ENCODE measurements at places on chromosomes 6 and 20. TPM values are rescaled to one million over a fixed set of nuclear protein-coding genes. Genes with fewer than 3 reads are reported as not detected.

ETV7 gene
- 0.27 TPM for total RNA-seq

HCRTR2 gene
- total RNA-seq: not detected

WASF1 gene
- 12.7 TPM for total RNA-seq

SIRPA gene
- total RNA-seq: 8.1 TPM

APOM gene
- total RNA-seq: 3.8 TPM

LZTS3 gene
- 9.4 TPM for total RNA-seq

CLPSL1 gene
- total RNA-seq: not detected
